ENCODE measurements at places on chromosomes 13 and 19.

DNA sequence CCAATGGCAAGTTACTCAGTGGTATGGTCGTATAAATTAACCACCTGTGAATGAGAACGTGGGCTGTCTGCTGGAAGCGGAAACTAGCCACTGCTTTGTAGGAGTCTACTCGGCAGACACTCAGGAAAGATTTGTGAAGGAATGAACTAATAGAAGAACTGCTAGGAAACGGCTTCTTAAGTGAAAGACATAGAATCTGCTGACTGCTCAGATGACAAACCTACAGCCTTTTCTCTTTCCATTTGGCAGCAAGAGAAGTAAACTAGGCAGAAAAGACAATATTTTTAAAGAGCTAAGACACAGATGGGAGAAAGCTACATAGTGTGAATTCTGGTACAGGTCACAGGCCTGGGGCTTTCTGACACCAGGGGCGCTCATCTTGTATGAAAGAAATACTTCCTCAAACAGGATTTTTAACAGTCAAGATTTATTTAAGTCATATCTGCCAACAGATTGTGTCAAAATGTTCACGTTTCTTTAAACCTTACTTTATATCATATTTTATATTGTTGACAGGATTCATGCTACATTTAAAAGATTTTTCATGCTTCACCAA lies 78.4 kb downstream of the MIPEP start:
- DNase-seq = no peak

DNA sequence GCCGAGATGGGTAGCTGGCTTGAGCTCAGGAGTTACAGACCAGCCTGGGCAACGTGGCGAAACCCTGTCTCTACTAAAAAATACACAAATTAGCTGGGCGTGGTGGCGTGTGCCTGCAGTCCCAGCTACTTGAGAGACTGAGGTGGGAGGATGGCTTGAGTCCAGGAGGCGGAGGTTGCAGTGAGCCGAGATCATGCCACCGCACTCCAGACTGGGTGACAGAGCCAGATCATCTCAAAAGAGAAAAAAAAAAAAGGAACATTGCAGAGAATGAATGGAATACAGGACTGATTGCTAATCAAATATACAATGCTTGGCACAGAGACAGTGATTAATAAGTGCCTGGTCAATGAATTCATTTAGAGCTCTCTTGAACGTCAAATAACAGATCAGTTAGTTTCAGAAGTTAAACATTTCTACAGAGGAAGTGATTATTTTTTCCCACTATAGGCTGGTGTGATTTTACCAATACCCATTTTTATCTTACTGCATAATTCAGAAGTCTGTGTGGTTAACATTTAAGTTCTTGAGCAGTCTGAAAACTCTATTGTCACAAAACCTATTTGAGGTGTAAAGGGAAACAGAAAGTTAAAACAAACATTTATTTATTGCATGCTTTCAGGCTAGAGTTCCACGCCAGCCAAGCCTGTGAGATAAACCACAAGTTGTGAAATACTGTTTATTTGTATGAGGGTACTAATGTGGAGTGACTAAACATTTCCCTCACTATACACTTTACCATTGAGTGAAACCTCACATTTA lies 7.7 kb upstream of the TBC1D4 start:
- DNase-seq = peak; percentile 68

DNA sequence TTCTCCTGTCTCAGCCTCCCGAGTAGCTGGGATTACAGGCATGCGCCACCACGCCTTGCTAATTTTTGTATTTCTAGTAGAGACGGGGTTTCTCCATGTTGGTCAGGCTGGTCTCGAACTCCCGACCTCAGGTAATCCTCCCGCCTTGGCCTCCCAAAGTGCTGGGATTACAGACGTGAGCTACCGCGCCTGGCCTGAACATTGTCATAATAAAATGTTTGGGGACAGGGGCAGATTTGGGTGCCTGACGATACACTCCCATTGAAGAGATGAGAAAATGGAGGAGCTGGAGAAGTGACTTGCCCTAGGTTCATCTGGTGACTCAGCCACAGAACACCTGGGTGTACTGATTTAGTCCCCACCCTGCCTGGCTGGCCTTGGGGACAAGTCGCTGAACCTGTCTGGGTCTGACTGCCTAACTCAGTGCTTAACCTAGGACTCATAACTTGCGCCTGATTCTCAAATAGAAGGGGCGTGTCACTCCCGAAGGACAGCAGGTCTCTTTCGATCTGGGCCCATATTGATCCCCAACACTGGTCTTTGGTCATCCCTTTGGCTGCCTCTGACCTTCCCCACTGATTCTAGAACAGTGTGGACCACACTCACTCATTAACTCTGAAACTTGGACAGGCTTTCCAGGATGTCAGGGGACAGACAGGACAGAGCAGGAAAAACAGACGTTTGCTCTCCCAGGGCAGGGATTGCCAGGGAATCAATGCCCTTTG lies 7.6 kb upstream of the BICRA start:
- DNase-seq = no peak

- no peak for DNase-seq
These were observed 6.3 kb downstream of the SHISA7 start for GRCh38 chr19:55436847-55437246.

- no peak for DNase-seq
These were observed 733.2 kb upstream of the KLHL1 start for GRCh38 chr13:70841240-70842061.

- no peak for DNase-seq
These were observed 154.1 kb downstream of the PTPRS start for GRCh38 chr19:5186293-5187050.

Data from MM.1S (cell line).